A375 (cell line): ENCODE measurements at places on chromosomes 4 and X. TPM values are rescaled to one million over a fixed set of nuclear protein-coding genes. Genes with fewer than 3 reads are reported as not detected.

MAGEA4 gene
- total RNA-seq, result 922 and 926 TPM in 2 replicates

CDKL5 gene
- 0.79 and 1.1 TPM in 2 replicates for total RNA-seq

PPA2 gene
- total RNA-seq, result 64.5 and 78.8 TPM in 2 replicates

SLC26A1 gene
- total RNA-seq, result 0.05 TPM in 1 of 2 replicates, not detected in the other

IL2RG gene
- total RNA-seq, result 0.11 TPM in 1 of 2 replicates, not detected in the other

DNAAF6 gene
- total RNA-seq, result not detected in 2 replicates

GCNA gene
- total RNA-seq, result 0.53 and 0.83 TPM in 2 replicates

MSX1 gene
- total RNA-seq, result 15.8 and 16.7 TPM in 2 replicates

MAGEA9B gene
- total RNA-seq, result not detected in 2 replicates

GPR119 gene
- total RNA-seq, result not detected in 2 replicates

ITGB1BP2 gene
- 1.6 and 2.5 TPM in 2 replicates for total RNA-seq

ZFX gene
- total RNA-seq, result 24.4 and 28.5 TPM in 2 replicates

SHROOM3 gene
- total RNA-seq, result 11.7 and 13.1 TPM in 2 replicates

SASH3 gene
- not detected in 2 replicates for total RNA-seq

SLBP gene
- 117 and 120 TPM in 2 replicates for total RNA-seq

OPRPN gene
- total RNA-seq, result not detected in 2 replicates

CDKL2 gene
- total RNA-seq, result not detected in 2 replicates
